ENCODE measurements at places on chromosomes 7 and 10.

DNA sequence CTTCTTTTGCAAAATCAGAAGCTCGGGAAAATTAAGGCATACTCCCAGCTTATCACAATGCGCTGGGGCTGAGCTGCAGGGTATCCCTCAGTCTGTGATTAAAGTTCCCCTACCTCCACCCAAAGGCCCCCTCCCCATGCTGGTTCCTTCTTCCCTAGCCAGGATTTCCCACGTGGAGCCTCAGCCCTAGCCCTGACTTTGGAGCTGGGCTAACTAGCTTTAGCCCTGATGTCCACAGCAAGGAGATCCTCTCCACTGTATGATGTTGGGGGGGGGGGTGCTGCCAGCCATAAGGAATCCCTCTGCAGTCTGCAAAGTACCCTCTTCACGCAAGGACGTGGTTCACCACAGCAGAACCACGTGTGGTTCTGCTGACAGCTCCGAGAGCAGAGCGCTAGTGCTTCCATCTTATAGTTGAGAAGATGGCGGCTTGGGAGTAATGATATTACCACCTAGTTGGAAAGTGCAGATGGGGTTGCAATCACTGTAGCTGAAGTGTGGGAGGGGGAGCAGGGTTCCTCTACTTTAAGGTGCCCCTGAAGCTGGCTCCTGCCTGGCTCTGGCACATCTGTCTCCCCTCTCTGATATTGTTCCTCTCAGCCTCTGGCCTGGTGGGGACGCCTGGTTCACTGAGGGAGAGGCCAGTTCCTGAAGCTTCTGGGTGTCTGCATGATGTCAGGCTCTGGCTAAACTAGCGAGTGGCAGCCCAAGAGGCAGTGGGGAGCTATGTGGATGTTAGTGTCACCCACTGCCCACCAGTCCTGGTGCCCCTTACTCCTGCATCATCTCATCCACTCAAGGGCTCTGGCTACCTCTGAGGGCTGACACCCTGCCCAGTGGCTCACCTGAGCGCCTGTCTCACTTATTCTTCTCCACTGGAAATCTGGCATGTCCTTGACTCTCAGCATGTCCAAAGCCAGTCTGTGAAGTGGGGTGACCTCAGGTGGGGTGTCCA is 270.7 kb downstream of the RPS24 start:
- no peak for DNase-seq

- DNase-seq = no peak
These were observed 533.6 kb downstream of the INHBA start for GRCh38 chr7:41169317-41169716.

DNA sequence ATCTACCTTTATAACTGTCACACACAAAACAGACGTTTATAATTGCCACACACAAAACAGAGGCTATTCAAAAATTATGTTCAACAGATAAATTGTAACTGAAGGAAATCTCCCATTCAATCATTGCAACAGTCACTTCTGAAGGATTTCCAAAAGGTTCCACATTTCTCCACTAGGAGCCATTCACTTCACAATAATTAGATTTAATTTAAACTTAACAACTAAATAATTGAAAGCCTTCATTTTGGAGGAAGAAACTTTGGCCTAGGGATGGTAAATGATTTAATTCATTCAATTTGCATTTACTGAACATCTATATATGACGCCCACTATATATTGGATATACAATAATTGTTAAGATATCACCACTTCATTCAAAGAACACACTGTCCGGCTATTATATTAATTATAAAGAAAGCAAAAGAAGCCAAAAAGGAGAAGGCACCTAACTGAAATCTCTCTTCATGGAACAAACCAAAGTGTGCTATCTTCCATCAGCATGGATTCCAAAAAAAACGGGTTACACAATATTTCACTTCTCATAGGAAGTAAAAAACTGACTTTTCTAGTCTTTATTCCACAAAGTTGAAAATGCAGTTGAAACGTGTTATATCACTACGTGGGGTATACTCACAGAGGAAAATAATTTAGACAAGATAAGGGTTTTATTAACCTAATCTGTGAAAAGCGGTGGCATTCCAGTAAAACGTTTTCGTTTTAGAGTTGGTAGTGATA is 1.7 kb downstream of the ATAD1 start:
- no peak for DNase-seq

GRCh38 chr7:150830937-150831336 is 21.4 kb upstream of the AOC1 start:
- DNase-seq = no peak

DNA sequence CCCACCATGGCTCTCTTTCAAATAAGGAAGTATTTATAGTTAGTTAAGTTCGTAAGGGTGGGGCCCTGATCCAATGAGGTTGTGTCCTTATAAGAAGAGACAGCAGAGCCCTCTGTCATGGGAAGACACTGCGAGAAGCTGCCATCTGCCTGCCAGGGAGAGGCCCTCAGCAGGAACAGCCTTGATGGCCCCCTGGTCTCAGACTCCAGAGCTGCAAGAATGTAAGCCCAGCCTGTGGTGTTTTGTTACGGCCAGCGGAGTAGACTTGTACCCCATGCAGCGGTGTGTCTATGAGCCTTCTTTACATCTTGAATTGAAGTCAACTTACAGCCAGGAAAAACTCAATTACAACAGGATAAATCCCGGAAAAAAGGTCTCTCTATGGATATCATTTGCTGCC is 14.3 kb upstream of the LARP4B start:
- no peak for DNase-seq

GRCh38 chr10:76331742-76332141 is 900.3 kb downstream of the LRMDA start:
- no peak for DNase-seq

- no peak for DNase-seq
These were observed 814 bp upstream of the OPALIN start for GRCh38 chr10:96359616-96360015.

DNA sequence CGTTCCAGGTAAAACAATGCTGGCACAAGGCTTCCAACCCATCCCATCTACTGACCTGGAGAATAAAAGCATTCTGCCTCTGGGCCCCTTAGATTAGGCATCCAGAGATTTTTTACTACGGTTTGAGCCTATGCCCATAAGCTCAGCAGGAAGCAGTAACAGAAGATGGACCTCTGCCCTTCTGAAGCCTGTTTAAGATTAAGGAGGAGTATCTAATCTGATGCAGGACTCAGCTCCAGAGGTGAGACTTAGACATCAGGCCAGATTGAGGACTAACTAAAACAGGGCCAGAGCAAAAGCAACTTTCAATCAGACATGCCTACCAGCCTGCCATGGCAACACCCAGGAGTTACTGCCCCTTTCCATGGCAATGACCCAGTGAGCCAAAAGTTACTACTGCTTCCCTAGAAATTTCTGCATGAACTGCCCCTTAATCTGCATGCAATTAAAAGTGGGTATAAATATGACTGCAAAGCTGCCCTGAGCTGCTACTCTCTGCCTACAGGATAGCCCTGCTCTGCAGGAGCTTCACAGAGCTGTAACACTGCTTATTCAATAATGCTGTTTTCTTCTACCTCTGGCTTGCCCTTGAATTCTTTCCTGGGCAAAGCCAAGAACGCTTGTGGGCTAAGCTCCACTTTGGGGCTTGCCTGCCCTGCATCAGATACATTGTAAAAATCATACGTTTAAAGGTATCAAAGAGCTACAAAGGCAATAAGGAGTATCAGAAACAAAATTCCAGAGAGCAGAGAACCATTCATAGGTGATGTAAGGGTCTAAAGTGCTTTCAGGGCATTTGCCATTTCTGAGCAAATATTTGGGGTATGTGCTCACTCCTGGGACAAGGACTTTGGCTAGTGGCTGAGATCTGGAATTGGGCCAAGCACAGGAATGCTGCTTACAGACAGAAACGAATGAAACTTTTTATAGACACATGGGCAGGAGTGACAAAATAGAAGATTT is 25.0 kb upstream of the CNNM1 start:
- no peak for DNase-seq

Data from CD4-positive, alpha-beta T cell treated with Interleukin-4 for 4 hours (primary cell).